ENCODE measurements at places on chromosomes 5 and 9.

- DNase-seq = no peak
Measured at GRCh38 chr5:171299851-171300250, 9.2 kb upstream of the TLX3 start.

DNA sequence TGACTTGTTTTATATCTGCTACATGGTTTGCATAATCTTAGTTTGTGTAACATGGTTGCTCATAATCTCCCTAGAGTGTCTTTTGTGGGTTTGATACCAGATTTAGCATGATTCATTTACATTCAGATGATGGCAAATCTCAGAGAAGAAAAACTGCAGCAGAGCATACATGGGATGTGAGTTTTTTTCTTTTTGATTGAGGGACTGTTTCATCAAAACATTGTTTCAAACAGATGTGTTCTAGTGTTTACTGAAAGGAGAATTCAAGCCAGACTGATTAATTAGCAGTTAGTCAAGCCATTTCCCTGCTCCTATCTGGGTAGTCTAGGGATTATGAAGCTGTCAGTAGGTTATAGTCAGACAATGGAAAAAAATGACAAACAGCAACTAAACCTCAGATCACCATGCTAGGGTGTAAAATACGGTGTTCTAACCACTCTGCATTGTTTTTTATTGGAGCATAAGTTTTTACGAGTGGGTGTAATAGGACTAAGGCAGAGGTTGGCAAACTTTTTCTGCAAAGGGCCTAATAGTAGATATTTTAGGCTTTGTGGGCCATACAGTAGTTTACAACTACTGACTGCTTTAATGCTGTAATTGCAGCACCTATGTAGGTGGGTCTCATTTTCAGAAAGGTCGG lies 10.5 kb upstream of the GDNF start:
- no peak for DNase-seq

DNA sequence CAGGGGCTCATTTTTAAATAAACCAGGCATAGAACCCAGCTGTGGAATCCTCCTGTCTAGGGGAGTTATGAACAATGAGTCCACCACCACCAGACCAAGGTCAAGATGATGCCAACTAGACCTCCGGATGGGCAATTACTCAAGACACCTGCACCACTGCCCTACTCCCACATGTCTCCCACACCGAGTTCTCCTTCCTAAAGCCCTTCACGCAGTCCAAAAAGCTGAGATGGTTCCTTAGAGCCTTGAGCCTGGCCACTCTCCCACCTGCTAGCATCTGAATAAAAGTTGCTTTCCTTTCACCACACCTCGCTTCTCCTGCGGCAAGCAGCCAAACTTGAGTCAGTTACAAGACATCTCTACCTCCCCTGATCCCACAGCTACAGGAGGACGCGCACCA lies 15.4 kb upstream of the PPP1R26 start:
- DNase-seq = no peak

GRCh38 chr5:33270671-33271070 lies 170.1 kb upstream of the TARS1 start:
- DNase-seq = no peak

- no peak for DNase-seq
Measured at GRCh38 chr9:127229691-127230417, 34.7 kb upstream of the GARNL3 start.

DNA sequence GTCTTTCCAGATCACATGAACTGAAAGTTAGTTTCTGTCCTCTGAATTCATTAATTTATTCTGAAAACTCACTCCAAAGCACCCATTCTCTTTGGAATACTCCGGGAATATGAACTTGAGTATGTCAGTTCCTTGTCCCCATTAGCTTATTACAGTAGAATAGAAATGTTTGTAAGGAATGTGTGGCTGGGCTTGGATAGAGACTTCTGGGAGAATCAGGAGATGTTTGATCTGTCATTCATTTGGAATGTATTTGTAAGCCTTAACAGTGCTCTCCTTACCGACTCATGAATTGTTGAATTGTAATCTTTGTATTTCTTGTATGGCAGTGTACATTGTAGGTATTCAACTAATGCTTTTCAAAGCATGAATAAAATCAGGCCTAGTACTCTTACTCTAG lies 548.4 kb downstream of the LRRC70 start:
- DNase-seq = no peak

DNA sequence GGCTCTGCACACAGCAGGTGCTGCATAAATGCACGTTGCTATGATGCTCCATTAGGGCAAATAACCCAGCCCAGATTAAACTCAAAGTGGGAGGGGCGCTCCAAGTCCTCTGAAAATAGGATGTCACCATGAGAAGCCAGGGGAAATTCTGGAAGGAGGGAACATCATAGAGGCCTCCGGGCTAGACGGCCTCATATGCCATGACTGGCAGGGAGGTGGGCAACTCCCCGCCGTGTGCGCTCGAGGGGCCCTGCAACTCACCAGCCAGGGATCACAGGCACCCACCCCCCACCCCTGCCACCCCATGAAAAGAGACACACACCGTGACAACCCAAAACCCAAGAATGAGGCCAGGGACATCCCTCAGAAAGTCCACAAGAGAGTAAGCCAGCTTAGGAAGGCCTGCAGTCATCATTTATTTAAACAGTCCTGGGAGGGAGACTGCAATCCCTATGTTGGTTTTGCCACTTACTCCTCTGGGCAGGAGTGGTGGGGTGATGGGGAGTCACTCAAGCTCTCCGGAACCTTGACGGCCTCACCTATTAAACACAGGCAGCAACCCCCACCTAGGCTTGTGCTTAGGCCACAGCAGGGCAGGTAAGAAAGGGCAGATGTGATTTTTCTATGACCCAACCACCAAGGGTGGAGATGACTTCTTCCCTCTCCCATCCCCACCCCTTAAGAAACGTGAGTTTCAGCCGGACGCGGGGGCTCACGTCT lies 4.0 kb downstream of the VAV2 start:
- DNase-seq = no peak

GRCh38 chr5:120464627-120465435 lies 731 bp downstream of the PRR16 start:
- no peak for DNase-seq

DNA sequence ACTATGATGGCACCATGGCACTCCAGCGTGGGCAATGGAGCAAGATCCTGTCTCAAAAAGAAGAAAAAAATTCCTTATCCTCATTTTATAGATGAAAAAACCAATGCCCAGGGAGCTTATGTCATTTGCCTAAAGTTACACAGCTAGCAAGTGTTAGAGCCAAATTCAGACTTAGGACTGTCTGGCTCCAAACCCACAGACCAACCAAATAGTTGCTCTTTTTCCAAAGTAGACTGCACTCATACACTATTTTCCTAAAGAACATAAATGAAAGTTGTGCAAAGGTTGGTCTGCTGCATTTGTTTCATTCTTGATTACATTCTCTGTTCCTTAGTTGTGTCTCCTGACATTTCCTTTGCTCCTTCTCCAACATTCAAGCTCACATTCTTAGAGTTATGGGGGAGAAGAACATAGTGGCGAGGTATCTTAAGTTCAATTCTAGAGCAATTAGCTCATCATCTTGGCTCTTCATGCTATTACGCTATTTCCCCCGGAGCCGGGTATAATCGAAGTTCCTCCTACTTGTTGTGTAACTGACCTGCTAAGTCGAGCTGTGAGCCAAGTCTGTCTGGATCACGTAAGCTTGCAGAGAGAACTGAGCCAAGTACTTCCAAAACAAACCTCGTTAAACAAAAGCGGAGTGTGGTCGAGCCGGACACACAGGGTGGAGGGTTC lies 138.3 kb downstream of the RFK start:
- DNase-seq = no peak

DNA sequence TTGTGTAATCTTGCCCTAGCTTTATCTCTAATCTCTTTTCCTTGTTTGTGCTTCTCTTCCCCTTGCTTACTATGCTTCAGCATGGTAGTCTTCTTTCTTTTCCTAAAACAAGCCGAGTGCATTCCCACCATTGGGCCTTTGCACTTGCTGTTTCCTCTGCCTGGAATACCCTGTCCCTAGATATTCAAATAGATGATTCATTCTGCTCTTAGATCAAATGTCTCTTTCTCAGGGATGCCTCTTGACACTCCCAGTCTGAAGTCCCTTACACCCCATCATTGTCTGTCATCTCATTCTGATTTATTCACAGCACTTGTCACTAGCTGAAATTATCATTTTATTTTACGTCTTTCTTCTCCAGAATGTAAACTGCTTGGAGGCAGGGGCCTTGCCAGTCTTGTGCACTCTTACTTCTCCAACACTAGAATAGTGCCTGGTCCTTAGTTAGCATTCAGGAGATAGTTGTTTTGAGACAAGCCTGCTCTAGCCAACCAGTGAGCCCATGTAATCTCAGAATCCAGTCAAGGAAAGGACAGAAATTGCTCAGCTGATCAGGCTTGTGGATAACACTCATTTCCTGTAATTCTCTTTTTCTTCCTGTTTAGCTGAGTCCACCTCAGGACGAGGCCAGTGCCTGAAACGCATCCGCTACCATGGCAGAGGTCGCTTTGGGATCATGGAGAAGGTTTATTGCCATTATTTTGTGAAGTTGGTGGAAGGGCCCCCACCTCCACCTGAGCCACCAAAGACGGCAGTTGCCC lies 25.4 kb downstream of the MRPL22 start:
- DNase-seq = no peak

DNA sequence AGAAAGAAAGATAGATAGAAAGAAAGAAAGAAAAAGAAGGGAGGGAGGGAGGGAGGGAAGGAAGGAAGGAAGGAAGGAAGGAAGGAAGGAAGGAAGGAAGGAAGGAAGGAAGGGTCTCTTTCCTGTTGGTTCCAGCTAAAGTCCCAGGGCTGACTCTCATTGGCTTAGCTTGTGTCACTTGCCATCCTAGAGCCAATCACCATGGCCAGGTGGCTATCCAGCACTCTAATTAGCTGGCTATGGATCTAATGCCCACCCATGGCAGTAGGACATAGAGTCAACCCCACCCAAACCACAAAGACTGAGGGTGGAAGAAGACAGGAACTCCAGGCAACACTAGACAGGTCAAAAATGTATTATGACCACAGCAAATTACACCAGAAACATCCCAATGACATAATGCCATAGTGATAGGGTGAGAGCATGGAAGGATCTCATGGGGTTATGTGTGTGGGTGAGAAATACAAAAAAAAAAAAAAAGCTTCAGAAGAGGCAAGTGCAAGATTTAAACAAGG lies 10.8 kb upstream of the CPLX2 start:
- DNase-seq = no peak

- DNase-seq = no peak
Measured at GRCh38 chr9:80586786-80587330, 1015.1 kb downstream of the TLE4 start.

- DNase-seq = no peak
Measured at GRCh38 chr9:125239631-125240597, 1.2 kb downstream of the HSPA5 start.

DNA sequence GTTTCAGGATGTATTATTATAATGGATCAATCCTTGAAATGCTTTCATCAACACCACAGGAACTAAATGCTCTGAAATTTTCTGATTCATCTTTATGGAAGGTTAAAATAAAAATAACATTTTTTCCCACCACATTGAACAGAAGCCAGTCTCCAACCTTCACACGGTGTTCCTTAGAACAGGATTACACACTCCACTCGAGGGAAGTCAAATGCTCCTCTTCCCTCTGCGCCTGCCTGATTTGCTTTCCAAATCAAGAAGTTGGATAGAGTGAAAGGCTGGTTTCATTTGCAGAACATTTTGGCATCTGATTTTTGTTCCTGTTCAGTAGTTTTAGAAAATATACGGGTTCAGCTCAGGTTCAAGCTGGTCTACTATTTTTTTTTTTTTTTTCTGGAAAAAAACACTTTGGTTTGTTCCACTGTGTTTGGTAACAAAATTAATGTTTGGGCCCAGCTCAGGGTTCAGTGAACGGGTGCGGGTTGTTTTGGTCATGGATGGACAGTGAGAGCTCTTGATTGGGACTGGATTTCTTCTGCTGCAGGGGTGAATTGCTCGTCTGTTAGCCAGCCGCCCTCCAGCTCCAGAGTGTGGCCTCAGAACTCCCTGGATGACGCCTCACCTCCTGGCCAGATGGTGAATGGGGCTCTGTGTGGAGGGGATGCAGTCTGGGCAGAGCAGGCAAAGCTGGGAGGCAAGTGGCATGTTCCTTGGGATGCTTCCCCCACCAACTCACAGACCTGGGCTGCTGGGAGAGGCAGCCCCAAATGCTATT lies 82.4 kb upstream of the STC2 start:
- DNase-seq = no peak

DNA sequence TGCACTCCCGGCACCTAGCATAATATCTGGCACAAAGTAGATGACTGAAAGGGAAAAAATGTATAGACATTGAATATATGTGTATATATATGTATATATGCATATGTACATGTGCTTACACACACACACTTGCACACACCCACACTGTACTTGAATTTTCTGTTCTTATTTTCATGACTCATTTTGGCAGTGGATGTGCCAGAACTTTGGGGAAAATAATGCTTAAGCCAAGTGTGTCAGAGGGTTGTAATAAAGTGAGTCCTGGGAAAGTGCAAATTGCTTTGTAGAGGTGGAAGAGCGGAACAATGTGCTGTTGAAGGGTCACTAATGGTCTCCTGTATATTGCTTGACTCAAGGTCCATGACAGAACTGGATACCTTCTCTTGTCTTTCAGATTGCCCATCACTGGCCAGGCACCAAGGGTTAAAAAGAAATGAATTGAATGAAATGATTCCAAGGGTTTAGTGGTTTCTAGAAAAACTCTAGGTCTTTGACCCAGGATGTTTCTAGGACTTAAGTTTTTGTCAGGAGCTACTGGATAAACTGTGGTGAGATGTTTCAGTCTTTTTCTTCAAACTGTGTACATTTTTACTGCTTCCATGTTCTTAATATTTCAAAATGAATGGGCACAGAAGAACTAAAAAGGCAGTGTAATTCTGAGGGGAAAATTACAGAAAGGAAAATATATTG lies 129.9 kb upstream of the MOCS2 start:
- DNase-seq = no peak

DNA sequence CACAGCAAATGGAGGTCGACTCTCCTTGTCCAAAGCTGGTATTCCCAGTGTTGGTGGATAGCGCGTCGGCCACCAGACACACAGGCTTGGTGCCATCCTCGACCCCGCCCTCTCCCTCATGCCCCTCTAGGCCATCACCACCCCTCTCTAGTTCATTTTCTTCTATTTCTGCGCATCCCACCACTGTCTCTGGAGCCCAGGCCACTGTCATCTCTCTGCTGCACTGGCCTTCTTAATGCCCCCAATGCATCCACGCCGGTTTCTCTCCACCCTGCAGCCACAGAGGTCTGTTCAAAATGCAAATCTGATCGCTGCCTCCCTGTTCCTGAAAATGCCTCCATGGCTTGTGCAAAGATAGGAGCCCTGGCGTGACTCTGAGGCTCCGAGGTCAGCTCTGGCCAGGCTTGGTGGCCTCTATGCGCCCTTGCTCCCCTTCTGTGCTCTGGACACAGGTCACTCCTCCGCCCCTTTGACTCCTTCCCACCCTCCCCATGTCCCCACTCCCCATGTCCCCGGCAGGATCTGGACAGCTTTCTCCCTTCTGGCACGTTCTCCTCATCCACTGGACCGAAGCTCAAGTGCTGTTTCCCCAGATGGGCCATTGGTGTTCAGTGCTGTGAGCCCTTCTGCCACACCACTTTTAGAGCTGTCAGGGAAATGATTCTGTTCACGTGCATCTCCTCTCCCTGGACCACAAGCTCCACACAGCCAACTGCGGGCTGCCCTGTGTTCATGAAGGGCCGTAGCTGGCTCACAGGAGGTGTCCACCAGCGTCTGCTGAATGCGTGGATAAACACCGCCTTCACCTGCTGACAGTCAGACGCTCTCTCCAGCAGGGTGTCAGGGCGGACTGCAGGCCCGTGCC lies 59.5 kb upstream of the RNF130 start:
- DNase-seq = no peak
